ENCODE measurements at places on chromosomes 7 and 10.

- no peak for DNase-seq
Observed at GRCh38 chr10:125343118-125343925, 183.0 kb upstream of the CTBP2 start.

DNA sequence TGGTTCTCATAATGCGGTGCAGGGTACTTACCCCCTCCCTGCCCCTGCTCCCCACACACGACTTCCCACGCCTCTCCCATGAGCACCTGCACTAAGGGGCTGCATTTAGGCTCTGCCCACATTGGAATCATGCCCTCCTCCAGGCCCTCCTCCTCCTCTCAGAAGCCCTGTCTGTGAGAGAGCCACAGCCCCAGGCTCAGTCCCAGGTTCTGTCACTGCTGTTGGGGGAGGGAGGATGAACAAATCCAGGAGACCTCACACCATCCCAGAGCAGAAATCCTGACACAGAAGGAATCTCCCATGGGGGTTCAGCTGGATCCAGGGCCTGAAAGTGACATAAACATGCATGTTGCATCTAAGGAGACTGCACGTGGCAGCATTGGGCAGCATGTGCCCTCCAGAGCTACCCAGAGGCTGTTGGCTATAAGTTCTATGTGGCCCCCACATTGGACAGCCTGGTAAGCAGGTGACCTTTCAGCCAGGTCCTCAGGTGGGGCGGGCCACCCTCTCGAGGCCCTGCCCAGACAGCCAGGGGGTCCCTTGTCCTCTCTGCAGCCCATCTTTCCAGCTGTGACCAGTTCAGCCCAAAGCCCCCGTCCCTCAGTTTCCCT is 1.6 kb upstream of the PILRA start:
- DNase-seq = no peak

- no peak for DNase-seq
Observed at GRCh38 chr7:50791938-50792341, 9.2 kb upstream of the GRB10 start.

- no peak for DNase-seq
Observed at GRCh38 chr7:27167916-27168264, 2.6 kb upstream of the HOXA9 start.

- DNase-seq = peak; percentile 86
Observed at GRCh38 chr7:117119192-117119924, 166.1 kb downstream of the ST7 start.
